ENCODE measurements at places on chromosomes 3 and 15.

DNA sequence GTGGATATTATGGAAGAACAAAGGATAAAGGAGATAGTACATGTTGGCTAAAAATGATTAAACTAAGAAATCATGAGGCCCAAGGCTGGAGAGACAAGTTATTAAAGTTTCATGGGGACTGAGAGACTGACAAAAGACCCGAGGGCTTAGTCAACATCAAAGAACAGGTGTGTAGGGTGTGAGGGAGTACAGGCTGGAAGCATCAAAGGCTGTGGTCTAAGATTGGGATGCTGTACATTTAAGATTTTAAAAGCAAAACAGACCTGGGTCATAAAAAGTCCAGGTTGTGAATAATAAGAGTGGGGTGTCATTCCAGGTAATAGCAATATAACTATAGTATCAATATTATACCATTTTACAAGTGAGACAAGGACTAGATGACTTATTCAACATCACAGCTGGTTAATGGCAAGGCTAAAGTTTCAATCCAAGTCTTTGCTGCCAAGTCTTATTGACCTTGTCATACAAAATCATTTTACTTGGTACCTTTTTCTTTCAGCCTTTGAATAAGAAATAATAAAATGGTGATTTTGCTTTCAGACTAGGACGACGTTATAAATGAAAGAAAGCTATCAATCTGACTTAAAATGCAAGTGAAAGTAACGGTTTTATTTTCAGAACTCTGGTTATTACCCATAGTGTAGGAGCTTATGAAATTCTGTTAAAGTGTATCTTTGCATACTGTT is 211.6 kb downstream of the TNIK start:
- no peak for DNase-seq

- no peak for DNase-seq
These were observed at the start of gene GPR176 for GRCh38 chr15:39919748-39920509. GPR176 (minus strand) TSS chr15:39920266; CDS start chr15:39920026, 240 bp downstream.

DNA sequence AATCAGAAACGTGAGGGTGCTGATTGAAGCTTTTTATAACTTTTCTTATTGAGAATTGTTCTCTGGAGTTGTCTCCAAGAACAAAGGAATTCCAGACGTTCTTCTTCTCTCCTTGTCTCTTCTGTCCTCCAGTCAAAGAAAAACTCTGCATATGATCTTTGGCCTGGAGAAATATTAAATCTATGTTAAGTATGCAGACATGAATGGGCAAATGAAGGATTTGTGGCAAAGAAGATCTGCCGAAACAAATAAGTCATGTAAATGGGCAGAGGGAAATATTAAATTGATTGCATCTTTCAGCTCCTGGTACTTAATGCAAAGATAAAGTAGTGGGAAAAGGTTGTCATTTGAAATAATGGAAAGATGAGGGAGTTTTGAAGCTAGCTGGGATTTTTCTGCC is 74.9 kb downstream of the IGF1R start:
- no peak for DNase-seq

- DNase-seq: no peak
These were observed 17.1 kb upstream of the RFC4 start for GRCh38 chr3:186823386-186823785.

DNA sequence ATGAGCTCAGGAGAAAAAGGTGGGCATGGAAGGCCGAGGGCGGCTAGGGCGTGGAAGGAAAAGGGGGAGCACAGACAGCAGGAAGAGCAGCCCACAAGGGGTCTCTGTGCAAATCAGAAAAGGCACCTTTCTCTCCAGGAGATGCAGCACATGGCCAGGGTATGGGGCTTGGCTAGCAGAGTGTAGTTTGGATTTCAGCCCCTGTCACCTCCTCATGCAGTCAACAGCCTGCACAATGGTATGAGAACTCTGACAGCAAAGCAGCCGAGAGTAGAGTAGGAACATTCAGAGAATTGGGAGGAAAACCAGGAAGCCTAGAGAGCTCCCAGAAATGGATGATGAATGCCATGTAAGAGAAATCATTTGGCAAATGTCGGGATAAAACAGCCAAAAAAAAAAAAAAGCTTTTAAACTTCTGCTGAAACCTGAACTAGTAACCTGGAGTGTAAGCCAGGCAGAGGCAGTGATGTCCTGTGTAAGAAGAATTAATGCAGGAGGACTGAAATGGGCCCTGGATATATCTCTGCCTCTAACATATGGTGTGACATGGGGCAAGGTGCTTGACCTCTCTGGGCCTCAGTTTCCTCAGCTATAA is 25.7 kb downstream of the FSTL1 start:
- no peak for DNase-seq

DNA sequence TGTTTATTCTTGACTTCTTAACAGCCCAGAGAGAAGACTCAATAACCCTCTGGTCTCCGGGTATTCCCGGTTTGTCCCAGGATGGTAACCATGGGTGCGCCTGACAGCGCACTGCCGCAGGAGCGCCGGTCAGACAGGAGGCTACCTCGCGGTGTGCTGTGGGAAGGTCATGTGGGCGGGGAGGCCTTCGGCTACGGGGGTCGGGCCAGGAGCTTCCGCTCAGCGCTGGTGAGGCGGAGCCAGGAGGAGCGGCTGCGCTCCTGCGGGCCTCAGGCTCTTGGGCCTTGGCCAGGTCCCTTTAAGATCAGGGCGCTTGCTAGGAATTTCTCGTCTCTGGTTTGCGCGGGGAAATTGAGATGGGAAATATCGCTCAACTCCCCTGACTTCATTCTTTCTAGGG is 182.3 kb upstream of the NDN start:
- no peak for DNase-seq

- no peak for DNase-seq
These were observed 23.3 kb upstream of the ACKR4 start for GRCh38 chr3:132573797-132574211.

DNA sequence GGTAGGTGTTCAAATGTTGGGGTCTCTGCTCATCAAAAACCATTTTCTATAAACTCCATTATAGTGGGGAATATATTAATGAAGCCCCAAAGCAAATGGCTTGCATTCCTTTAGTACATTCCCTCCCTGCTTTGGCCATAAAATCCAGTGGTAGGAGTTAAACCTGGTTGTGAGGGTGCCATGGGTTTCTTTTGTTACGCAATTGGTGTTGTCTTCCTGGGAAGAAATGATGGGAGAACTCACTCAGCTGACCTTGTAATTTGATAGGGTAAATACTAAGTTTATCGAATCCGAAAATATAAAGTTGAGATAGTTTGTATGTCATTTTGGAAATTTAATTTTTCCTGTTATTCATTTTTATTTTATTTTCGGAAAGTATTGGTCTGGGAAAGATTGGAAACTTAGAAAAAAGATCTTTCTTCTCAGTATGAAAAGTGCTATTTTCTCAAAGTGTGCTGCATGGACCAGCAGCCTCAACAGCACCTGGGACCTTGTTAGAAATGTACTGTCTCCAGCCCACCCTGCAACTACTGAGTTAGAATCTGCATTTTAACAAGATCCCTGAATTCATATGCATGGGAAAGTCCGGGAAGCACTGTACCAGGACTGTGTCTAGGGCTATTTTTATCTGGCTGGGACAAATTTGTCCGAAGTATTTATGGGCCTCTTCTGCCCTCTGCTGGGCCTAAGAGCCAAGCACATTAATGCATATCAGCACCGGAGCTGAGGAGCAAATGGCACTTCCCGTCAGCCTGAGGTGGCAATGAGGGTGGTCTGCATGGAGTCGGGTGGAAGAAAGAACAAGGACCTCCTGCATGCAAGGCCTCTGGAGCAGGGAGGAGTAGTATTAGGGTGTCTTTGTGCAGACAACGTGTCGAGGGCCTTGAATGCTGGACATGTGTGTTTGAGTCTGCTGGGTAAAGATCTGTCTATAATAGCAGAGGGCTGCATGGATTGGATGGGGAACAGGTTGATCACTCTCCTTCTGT is 54.7 kb downstream of the FAM81A start:
- peak; percentile 25 for DNase-seq

- no peak for DNase-seq
These were observed 324.6 kb upstream of the PLSCR5 start for GRCh38 chr3:146929696-146930095.

DNA sequence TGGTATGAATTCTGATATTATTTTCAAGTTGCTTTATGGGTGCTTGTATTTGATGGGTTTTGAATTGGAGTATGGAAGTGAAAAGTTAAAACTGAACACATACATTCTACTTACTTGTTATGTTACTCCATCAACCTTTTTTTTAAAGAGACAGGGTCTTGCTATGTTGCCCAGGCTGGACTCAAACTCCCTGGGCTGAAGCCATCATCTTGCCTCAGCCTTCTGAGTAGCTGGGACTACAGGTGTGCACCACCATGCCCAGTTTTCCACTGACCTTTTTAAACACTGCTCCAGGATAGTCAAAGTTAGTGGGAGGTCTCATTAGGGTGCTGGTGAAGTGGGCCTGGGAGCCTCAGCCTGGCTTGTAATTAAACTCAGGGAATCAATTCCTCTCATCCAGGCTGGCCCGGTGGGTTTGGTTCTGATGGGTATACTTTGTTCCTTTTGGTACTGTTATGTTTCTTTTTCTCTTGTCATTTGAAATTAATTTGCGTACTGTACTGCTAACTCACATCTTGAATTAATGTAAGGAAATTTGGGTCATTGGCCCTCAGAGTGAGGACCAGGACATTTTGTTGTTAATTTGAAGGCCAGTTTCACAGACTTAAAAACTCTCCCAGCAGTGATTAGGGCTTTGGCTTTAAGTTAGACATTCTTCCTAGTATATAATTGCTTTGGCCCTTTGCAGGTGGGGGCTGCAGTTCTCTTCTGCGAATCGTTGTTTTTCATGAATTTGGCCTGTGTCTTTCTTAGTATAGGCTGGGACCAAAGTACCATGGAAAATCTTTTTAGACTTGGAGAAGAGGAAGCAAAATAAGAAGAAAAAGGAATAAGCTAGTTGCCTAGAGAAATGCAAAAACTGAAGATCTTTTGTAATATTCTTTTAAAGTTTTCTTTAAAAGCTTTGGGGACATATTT is 66.9 kb downstream of the FNDC3B start:
- no peak for DNase-seq

GRCh38 chr3:173770011-173770410 is 372.5 kb downstream of the NLGN1 start:
- DNase-seq: no peak

GRCh38 chr3:150000641-150001040 is 29.9 kb upstream of the PFN2 start:
- no peak for DNase-seq

- DNase-seq: no peak
These were observed 27.7 kb upstream of the DCP1A start for GRCh38 chr3:53375019-53375418.

DNA sequence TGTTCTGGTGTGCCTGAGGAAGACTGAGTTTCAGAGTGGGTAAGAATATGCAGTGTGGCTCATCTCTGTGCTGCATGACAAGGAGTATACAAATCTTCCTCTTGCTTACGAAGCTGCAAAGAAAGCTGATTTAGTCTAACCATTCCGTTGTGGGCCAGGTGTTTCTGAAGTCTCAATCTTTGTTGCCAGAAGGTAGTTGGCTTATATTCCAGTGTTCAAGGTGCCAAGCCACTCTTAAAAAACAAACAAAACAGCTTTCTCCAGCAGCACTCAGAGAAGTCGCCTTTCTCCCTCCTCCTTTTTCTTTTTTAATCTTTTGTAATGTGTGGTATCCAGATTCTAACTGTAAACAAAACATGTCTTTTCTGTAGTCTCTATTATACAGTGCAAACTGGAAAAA is 872.4 kb downstream of the NAALADL2 start:
- DNase-seq: no peak

GRCh38 chr3:153373606-153374005 is 211.6 kb downstream of the RAP2B start:
- DNase-seq: no peak

- DNase-seq: no peak
These were observed 292.2 kb downstream of the NEK10 start for GRCh38 chr3:27076815-27077630.

DNA sequence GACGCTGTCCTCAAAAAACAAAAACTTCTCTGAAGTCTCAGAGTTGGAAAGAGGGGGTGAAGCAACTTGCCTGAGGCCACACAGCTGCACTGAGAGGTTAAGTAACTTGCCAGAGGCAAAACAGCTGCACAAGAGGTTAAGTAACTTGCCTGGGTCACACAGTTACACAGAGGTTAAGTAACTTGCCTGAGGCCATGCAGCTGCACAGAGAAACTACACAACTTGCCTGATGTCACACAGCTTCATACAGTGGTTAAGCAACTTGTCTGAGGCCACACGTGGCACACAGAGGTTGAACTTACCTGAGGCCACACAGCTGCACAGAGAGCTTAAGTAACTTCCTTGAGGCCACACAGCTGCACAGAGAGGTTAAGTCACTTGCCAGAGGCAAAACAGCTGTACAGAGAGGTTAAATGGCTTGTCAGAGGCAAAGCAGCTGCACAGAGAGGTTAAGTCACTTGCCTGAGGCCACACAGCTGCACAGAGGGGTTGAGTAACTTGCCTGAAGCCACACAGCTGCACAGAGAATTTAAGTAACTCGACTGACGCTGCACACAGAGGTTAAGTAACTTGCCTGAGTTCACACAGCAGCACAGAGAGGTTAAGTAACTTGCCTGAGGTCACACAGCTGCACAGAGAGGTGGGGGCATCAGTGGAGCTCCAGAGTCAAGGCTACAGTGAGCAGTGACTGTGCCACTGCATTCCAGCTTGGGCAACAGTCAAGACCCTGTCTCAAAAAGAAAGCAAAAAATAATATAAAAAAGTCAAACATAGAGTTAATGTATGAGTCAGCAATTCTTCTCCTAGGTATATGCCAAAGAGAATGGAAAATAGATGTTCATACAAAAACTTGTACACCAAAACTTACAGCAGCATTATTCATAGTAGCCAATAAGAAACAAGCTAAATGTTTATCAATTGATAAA is 12.0 kb upstream of the ACAD9 start:
- DNase-seq: no peak

- no peak for DNase-seq
These were observed 161.2 kb downstream of the APBA2 start for GRCh38 chr15:29046977-29047376.

GRCh38 chr3:151962352-151962751 is 88.9 kb downstream of the SUCNR1 start:
- DNase-seq: no peak
